C1 segment of cervical spinal cord (tissue), 14 donors: ENCODE measurements at places on chromosomes 1 and 21.

GRCh38 chr1:47717341-47717740 lies 279.5 kb downstream of the FOXD2 start:
- DNase-seq, result no peak

DNA sequence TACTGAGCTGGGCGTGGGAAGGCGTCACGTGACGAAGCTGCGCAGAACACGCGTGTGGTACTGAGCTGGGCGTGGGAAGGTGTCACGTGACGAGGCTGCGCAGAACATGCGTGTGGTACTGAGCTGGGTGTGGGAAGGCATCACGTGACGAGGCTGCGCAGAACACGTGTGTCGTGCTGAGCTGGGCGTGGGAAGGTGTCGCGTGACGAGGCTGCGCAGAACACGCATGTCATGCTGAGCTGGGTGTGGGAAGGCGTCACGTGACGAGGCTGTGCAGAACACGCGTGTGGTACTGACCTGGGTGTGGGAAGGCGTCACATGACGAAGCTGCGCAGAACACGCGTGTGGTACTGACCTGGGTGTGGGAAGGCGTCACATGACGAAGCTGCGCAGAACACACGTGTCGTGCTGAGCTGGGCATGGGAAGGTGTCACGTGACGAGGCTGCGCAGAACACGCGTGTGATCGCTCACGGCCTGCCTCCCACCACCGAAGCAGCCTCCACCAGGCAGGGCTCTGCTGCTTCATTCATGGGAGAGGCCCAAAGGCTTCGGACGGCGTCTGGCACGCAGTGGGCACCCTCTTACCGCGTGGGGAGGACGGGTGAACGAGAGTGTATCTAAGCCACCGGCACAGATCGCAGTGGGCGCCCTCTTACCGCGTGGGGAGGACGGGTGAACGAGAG lies 24.0 kb downstream of the CFAP74 start:
- DNase-seq, result no peak

- no peak for DNase-seq
Measured at GRCh38 chr1:180527101-180527669, 24.8 kb upstream of the ACBD6 start.

- DNase-seq, result no peak
Measured at GRCh38 chr1:205916541-205916940, 26.7 kb downstream of the SLC26A9 start.

DNA sequence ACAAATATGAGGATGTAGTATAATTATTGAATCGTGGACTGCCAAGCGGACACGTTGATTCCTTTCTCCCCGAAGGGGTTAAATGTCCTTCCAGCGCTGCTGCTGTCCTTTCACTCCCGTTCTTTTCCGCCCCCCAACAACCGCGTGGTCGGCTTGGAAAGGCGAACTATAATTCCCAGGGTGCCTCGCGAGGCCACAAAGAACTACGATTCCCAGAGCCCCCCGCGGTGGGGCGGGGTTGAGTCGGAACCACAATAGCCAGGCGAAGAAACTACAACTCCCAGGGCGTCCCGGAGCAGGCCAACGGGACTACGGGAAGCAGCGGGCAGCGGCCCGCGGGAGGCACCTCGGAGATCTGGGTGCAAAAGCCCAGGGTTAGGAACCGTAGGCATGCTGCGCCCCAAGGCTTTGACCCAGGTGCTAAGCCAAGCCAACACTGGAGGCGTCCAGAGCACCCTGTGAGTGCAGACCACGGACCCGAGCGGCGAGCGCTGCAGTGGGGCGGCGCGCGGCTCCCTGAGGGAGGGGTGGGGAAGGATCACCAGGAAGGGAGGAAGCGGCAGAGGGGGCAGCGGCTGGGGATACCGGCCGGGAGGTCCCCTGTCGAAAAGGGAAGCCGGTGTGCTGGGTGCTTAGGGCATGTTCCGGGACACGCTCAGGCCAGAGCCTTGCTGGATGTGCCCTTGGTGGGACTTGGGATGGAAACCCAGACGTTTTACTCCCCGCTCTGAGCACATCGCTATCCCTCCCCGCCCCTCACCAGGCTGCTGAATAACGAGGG lies at the start of gene LAMTOR2:
LAMTOR2 (plus strand) TSS at position 283 of the 781 bp plus-strand sequence; CDS start at position 391, 108 bp downstream.
- peak; percentile 97 for DNase-seq

- no peak for DNase-seq
Measured at GRCh38 chr1:66788231-66788939, 12.7 kb downstream of the INSL5 start.

GRCh38 chr1:159009704-159010361 lies at the start of gene IFI16:
TSS of gene IFI16 (plus strand) at chr1:159009907. CDS start at chr1:159014681, 4,774 bp downstream.
- DNase-seq, result peak; percentile 17

DNA sequence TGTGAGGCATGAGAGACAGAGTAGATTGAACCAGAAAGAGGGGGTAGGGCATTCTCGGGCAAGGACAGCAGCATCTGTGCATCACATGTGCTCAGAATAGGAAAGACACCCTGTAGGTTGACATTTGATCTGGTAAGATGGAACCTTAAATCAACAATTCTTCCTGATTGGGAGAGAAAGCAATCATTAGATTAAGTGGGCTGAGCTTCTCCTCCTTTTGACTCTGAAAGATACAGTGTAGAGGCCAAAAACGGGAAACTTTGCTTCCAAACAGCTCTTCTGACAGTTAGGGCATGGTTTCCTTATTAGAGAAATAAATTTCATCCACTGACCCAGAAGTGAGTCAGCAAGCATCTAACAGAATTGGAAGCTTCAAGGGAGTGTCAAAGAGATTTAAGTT lies 9.7 kb downstream of the KIF14 start:
- DNase-seq, result no peak

DNA sequence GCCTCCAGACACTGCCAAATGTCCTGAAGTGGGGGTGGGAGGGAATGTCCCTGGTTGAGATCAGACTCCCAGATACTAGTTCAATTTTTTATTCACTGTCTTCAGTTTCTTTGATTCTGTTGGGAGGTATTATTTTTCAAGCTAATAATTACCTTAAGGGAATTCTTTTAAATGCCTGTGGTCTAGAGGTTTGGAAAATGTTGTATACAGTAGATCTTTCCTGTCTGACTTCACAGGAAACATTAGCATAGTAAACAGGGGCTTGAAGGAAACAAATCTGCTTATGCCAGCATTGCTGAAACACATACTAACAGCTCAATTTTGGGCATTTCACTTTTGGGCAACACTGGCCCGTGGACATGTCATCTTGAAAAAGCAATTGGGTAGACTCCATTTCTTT lies 84.3 kb upstream of the HP1BP3 start:
- no peak for DNase-seq

- DNase-seq, result no peak
Measured at GRCh38 chr1:198597690-198598430, 41.0 kb upstream of the PTPRC start.

GRCh38 chr1:93771843-93772242 lies 90.2 kb upstream of the BCAR3 start:
- DNase-seq, result no peak

- no peak for DNase-seq
Measured at GRCh38 chr1:3557366-3557765, 53.9 kb downstream of the MEGF6 start.

- no peak for DNase-seq
Measured at GRCh38 chr1:1825217-1825616, 46.9 kb upstream of the NADK start.

DNA sequence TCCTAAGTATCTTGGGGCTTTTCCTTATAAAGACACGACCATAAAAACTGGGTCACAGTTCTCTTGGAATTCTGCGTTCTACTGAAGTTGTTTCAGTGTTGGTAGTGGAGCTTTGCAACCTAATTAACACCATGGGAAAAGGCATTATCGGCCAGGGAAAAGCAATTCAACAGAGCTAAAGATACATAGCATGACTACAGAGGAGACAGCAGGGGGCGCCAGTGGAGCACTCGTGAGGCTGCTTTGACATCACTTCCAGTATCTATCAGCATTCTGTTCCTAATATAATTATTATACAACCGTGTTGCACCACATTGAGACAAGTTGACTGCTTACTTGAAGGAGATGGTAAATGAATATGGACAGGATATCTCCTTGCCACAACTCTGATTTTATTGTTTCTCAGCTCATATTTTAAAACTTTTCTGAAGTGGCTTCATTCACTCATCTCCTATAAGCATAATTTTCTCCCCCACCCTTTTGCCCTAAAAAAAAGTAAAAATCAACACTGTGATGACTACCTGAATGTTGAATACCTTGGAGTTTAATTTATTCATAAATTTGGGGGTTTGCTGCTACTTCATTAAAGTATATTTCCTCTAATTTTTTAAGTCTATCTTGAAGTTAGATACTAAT lies 39.4 kb downstream of the ZP4 start:
- DNase-seq, result peak; percentile 1

GRCh38 chr1:198628067-198628455 lies 10.8 kb upstream of the PTPRC start:
- DNase-seq, result no peak

- no peak for DNase-seq
Measured at GRCh38 chr1:185418472-185418871, 101.4 kb upstream of the IVNS1ABP start.

- peak; percentile 49 for DNase-seq
Measured at GRCh38 chr1:248872752-248873408, 14.0 kb upstream of the ZNF692 start.

- no peak for DNase-seq
Measured at GRCh38 chr1:235108185-235108593, 20.4 kb downstream of the TOMM20 start.

- no peak for DNase-seq
Measured at GRCh38 chr1:54540582-54541295, 7.3 kb upstream of the ACOT11 start.

GRCh38 chr1:153945131-153945794 lies 1.3 kb downstream of the DENND4B start:
- peak; percentile 30 for DNase-seq

DNA sequence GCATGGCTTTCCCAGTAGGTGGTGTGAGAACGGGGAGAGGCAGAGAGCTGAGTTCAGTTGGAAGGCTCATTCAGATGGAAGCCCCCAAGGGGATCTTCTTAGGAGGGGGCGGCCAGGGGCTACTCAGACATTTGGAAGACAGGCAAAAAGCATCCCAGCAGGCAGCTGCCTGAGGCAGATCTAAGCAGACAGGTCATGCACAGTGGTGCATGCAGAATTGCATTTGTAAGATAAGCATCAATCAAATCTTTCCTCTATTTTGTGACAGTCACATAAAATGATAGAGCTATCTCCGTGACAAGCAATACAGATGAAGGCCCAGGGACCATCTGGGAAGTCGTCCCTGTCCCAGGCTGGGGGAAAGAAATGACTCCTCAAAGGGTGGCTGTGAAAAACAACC lies 3.8 kb downstream of the RAB3B start:
- no peak for DNase-seq

GRCh38 chr1:170863621-170864020 lies 71.7 kb upstream of the MROH9 start:
- no peak for DNase-seq

GRCh38 chr1:100626397-100626796 lies 88.5 kb downstream of the GPR88 start:
- no peak for DNase-seq

DNA sequence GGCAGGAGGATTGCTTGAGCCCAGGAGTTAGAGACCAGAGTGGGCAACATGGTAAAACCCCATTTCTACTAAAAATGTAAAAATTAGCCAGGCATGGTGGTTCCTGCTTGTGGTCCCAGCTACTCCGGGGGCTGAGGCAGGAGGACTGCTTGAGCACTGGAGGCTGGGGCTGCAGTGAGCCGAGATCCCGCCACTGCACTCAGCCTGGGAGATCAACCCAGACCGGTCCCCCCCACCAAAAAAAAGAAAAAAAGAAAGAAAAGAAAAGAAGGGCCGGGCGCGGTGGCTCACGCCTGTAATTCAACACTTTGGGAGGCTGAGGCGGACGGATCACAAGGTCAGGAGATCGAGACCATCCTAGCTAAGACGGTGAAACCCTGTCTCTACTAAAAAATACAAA lies 1.8 kb upstream of the GMEB1 start:
- no peak for DNase-seq

DNA sequence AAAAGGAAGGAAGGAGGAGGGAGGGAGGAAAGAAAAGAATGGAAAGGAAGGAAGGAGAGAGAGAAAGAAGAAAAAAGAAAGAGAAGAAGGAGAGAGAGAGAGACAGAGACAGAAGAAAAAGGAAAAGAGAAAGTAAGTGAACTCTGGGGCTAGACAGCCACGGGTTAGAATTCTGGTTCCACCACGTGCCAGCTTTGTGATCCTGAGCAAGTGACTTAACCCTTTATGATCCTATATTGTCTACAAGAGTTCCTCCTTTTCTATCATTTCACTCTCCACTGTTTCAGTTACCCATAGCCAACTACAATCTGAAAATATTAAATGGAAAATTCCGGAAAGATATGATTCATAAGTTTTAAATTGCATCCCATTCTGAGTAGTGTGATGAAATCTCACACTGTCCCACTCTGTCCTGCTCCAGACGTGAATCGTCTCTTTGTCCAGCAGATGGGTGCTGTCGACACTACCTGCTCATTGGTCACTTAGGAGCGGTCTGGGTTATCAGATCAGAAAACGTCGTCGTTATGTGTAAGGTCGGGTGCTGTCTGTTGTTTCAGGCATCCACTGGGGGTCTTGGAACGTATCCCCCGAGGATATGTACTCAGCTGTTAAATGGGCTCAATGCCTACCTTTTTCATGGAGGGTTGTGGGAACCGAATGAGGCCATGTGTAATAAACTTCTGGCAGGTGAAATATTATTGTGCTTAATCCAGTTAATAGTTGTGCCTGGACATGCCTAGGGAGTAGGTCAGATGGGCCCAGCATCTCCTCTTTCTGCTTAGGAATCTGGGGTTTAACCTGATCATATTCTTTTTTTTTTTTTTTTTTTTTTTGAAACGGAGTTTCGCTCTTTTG lies 19.1 kb downstream of the TMEM51 start:
- no peak for DNase-seq

DNA sequence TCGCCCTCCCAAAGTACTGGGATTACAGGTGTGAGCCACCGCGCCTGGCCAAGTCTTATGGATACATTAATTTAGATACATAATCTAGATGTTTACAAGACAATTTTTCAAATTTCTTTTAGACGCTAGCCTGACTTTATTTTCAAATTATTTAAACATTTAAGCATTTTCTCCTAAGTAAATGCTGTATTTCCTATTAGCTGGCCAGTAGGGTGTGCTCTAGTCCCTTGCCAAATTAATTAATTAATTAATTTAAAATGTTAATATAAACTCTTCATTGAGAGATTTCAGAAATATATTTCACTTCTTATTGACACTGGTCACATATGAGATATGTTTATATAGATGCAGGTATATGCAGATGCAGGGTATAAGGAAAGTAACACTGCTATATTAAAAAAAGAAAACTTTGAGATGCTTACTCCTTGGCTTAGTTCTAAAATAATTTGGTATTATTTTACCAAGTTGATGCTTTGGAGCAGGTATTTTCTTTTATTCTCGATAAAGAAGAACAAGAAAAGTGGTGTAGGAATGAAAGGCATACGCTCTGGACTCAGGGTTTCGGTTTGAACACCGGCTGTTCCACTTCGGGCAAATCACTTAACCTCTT lies 5.2 kb upstream of the ERRFI1 start:
- DNase-seq, result no peak

- DNase-seq, result no peak
Measured at GRCh38 chr1:200172311-200172710, 144.8 kb downstream of the NR5A2 start.

- DNase-seq, result no peak
Measured at GRCh38 chr1:119655154-119655553, 7.1 kb upstream of the ZNF697 start.

GRCh38 chr1:178683291-178683690 lies 41.8 kb upstream of the RALGPS2 start:
- no peak for DNase-seq
